CD8-positive, alpha-beta memory T cell (primary cell): ENCODE measurements at places on chromosomes 12 and 14. TPM values are rescaled to one million over a fixed set of nuclear protein-coding genes. Genes with fewer than 3 reads are reported as not detected.

GRCh38 chr14:68939893-68940613, 39.0 kb downstream of the ACTN1 start:
- DNase-seq: no peak

DNA sequence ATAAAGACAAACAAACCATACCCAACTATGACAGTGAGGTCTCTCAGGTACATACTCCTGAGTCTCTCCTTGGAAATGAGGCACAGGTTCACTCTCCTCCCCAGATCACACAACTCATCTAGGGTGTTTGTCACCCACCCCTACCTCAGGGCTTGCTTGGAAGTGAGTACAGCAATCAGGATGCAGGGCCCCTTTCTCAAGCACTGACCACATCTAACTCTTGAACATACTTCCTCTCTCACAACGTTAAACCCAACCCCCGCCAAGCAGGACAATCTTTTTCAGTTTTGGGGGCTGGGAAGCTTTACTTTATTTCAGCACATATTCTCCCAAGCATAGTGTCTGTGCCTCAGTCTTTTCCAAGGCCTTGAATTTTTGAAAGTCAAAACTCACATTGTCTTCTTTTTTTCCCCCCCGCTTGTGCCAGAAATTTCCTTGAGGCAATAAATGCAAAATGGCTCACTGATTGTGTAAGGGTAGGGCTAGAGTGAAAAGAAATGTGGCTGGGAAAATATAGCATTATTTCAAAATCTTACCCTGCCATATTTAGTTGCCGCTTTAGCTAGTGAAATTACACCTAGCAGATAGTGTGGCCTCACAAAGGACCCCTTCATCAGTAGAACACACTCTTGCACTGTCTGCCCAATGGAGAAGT, 2.4 kb upstream of the GPR65 start:
- DNase-seq: no peak

Gene SERPINA9
- total RNA-seq: not detected

Gene HSPA2
- total RNA-seq: 1.9 TPM

Gene PDE3A
- not detected for total RNA-seq

GRCh38 chr14:74983343-74983742, 19.4 kb upstream of the EIF2B2 start:
- no peak for DNase-seq

DNA sequence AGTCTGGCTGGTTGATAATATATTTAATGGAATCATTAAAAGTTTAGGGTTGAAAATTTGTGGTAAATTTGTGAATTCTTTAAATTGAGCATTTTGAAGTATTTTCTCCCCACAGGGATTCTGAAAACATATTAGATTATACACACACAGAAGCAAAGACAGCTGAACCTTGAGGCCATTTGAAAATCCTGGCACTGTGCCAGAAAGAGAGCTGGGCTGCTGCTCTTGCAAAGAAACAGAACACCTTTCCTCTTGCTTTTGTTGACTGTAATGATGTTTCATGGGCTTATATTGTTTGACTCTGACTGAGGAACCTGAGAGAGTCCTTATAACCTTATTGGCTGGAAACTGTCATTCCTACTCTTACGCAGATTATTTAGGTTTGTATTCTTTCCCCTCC, 4.8 kb downstream of the RNF34 start:
- no peak for DNase-seq

DNA sequence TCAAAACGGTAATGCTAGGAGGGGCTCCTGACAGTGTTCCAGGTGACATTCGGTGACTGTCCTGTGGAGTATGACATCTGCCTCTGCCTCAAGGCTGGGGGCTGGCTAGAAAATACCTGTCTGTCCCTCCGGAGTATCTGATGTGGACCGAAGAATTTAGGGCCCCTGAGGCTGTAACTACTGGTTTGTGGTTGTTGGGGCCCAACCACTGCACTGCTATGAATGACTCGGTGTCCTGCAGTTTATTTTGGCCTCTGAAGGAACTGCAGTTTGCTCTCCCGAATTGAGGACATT, 198.9 kb upstream of the CAND1 start:
- no peak for DNase-seq

DNA sequence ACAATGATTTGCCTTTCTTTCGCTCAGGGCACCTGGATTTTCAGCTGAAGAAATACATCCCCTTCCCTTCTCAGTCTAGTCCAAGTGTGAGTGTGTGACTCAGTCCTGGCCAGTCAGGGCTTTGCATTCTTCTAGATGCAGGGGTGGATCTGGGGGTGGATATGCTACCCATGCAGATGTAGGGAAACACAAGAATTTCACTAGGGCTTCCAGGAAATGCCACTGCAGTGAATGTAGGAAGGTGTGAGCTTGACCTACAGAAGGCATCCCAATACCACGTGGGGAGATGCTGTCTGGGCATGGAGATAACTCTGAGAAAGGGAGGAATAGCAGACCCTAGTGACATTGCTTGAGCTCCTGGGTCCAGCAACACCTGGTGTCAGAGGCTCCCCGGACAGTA, 404.2 kb downstream of the GLT1D1 start:
- DNase-seq: no peak

DNA sequence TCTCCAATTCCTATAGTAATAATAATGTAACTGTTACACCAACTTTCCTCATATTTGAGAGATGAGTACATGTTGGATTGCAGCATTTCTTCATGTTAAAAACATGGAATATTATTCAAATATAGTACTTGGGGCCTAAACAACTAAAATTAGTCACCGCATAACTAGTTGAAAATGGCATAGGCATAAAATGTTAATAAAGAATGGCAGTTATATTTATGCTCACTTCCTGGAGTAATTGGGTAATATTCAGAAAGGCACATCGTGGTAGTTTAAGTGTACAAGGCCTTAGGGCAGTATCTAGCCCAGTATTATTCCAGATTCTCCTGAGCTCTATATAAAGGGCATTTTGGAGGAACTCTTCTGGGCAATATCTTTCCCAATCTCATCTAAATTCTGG, 46.0 kb downstream of the ERGIC2 start:
- DNase-seq: no peak
